ENCODE measurements at places on chromosomes 5 and 9.

DNA sequence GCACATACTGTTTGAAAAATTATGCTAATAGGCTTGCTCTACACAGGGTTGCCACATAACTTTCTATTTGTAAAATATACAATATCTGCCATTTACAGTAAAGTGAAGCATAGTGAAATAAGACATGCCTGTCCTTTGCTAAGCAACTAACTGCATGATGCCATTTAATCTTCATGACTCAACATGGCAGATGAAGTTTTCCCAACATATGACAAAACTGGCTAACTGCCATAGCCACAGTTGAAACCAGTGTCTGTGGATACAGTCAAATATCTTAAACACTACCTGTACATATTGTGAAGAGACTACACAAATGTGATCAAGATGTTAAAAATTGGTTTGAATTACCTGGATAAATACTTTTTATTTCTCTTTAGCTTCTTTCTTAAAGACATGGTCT, 3.1 kb upstream of the DMAC1 start:
- no peak for DNase-seq

GRCh38 chr9:127971357-127972235, 9.2 kb downstream of the EEIG1 start:
- peak; percentile 22 for DNase-seq

- DNase-seq: no peak
Measured at GRCh38 chr5:146888351-146888978, 9.9 kb upstream of the PPP2R2B start.

- DNase-seq: peak; percentile 50
Measured at GRCh38 chr9:33225319-33226147, 14.4 kb upstream of the SPINK4 start.

GRCh38 chr9:87181670-87182069, 234.4 kb upstream of the GAS1 start:
- no peak for DNase-seq

DNA sequence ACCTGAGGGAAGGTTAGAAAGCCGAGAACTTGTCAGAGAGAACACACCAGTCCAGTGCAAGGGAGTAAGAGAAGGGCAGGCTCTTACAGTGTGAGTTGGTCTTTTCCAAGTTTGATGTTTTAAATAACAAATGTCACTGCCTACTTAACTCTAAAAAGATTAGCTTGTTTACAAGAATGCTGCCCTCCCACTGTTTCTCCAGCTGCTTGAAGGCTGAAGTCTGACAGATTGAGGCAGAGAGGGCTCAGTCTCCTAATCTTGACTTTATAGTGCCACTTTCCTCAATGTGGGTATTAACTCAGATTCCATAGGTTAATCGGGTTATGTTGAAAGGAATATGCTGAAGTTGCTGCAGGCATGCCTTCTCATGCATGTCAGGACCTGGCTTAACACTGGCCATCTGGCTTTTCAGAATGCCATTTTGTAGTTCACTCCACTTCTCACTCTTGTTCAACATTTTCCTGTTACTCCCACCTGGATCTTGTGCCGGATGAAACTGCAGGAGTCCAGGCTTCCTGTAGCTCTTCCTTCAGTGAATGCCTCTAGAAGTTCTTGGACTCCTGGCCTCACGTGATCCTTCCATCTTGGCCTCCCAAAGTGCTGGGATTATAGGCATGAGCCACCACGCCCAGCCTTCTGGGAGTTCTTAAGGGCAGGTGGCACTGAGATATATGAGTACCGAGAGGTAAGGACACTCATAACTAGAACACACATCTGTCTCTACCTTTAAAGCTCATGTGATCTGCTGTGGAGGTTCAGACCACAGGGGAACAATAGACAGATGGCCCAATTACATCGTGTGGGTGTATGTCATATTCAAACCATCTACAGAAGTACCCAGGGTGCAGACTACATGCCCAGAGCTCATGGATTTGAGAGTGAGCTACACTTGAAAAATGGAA, 249.7 kb downstream of the ARHGAP26 start:
- DNase-seq: no peak

- no peak for DNase-seq
Measured at GRCh38 chr9:115341426-115341825, 223.5 kb upstream of the TNC start.

- DNase-seq: no peak
Measured at GRCh38 chr5:74094096-74094781, 468.2 kb downstream of the ARHGEF28 start.

GRCh38 chr5:181170237-181170825, 22.9 kb downstream of the OR2V2 start:
- DNase-seq: no peak

GRCh38 chr9:11577522-11577921, 964.7 kb upstream of the PTPRD start:
- no peak for DNase-seq

- no peak for DNase-seq
Measured at GRCh38 chr5:98767581-98767980, 5.9 kb upstream of the RGMB start.

DNA sequence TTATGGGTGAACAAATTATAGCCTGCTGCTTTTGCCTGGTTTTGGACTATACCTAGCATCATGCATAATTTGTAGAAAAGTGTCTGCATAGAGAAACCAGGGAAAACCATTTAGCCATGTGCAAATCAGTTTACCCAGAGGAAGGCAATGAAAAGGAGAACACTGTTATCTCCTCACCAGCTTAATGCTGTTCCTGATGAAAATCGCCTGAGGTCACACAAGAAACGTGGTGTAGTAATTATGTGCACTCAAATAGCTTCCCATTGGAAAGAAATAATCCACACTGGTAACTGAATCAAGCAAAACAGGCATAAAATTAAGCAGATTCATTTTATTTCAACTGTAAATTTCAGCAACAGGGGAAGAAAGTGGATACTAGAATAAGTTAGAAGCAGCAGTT, 51.7 kb upstream of the FAM240B start:
- no peak for DNase-seq

- no peak for DNase-seq
Measured at GRCh38 chr9:545480-545879, 296.0 kb upstream of the DMRT1 start.

GRCh38 chr5:11507156-11507910, 396.9 kb downstream of the CTNND2 start:
- DNase-seq: no peak

DNA sequence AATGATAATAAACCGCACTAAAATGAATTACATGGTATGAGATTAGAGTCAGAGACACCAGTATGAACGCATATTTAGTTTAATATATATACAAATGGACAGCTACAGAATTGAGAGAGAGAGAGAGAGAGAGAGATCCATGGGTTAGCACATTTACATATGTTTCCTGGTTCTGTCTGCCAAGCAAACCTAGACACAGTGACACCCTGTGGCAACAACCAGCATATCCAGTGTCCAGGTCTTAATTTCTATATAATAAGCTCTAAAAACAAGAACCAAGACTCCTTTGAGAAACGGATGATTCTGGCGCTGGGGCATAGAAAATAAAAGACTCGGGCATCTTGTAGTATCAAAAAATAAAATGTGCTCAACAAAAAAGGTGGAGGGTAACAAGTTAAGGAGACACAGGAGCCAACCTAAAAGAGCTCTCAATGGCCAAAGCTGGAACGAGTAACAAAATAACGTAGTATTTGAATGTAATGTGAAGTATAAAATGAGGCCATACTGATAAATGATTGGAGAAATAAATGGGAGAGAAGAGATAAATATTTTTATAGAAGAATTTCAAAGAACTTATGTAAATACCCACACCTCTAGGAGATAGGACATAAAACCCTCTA, 84.5 kb downstream of the RFX3 start:
- DNase-seq: no peak

- DNase-seq: no peak
Measured at GRCh38 chr5:56259002-56259511, 25.9 kb upstream of the ANKRD55 start.

DNA sequence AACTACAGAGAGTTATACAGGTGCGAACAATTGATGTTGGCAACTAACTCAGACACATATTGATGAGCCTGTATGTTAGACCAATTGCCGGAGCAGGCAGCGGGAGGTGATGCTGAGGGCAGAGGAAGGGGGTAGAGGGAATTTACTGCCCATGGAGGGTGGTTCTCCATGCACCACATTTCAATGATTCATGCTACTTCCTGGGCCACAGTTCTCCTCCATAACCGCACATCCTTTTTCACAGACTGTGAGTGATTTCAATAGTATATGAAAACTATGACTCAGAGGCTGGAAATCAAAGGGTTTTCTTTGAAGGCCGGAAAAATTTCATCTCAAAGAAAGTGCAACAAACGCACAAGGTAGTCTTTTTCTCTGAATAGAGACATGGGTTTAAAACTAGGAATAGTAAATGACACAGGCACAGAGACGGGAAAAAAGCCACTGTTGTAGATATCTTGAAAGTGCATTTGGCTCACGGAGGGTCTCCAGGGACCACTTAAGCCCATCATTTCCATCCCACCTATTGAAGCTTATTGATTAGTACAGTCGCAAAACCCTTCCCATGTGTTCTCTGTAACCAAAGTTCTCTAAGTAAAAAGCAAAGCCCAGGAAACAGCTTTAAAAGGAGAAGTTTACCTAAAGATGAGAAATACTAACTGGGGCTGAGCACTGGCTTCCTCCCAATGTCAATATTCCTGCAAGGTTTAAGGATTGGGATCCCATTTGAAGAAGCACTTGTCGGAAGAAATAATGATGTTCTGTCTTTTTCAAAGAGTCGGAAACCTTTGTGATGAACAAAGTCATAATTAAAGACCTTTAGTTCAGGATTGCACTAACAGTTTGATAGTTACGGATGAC, 28.0 kb upstream of the ADAM19 start:
- DNase-seq: no peak

DNA sequence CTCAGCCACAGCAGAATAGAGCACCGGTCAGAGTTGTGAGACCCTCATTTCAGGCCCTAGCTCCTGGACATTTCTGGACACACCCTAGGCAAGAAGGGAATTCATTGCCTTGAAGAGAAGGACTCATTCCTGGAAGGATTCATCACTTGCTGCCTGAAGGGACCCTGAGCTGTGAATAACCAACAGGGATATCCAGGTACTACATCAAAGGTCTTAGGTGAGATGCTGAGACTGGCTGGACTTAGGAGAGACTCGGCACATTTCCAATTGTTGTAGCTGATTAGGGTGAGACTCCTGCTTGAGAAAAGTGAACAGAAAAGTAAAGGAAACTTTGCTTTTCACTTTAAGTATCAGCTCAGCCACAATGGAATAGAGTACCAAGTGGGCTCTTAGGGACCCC, 208.1 kb upstream of the CDKN2B start:
- no peak for DNase-seq

- DNase-seq: no peak
Measured at GRCh38 chr5:158852622-158853021, 247.1 kb downstream of the EBF1 start.

DNA sequence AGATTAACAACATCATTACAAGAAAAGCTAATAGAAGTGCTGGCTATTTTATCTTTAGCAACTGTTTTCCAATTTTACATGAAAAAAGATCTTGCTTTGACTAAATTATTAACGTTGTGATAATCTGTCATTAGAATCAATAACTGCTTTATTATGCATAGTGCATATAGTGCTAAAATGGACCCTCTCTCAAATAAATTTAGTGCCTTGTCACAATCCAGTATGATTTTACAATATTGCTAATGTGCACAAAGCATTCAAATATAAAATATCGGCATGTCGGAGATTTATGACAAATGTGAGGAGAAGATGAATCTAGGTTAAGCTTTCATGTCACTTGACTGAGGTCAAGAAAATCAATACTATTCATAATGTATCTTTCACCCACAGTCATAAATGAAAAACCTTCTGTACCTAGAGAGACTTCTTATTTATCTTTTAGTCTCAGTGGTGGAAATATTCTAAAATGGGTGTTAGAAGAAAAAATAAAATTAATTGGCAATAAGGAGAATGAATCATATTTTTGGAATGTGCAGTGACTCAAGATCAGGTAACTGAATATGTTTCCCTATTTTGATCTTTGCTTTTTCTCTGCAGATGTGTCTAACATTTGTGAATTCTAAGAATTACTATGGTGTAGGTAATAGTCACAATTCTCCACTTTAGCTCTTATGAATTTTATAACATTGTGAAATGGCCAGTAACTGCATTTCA, 672.9 kb upstream of the GRAMD2B start:
- no peak for DNase-seq

DNA sequence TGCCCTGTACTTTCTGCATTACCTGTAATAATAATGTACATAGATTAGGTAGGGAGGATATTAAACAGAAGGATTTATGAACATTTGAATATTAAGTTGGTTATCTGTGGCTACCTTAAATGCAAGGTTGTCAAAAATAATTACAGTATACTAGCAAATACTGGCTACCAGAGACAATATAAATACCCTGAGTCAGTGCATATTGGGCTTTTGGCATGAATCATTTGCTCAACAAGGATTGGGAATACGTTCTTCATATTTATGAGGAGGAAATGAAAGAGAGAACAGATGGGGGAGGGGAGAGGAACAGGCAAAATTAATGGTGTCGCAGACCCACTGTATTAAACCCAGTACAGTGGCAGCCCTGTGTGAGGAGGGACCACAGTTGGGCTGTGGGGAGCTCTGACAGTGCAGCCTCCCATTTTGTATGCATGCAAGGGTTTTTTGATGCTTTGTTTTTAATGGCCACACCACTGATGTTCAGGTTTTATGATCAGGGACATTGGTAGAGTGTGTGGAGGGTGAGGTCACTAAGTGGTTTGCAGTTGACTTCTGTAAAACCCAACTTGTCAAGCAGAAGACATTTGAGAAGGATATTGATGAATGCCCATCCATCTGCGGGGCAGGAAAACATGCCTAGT, 56.9 kb downstream of the MVB12B start:
- no peak for DNase-seq

- no peak for DNase-seq
Measured at GRCh38 chr9:132672413-132672690, 2.1 kb downstream of the GTF3C4 start.

DNA sequence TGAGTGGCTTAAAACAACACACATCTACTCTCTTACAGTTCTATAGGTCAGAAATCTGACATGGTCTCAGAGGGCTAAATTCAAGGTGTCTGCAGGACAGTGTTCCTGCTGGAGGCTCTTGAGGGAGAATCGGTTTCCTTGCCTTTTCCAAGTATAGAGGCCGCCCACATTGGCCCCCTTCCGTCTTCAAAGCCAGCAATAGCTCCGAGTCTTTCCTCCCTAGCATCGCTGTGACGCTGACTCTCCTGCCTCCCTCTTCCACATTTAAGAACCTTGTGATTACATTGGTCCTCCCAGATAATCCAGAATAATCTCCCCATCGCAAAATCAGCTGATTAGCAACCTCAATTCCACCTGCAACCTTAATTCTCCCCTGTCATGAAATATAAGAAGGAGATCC, 81.3 kb upstream of the IER5L start:
- no peak for DNase-seq
